ENCODE measurements at places on chromosomes 4 and X.

GRCh38 chr4:174689618-174690017 is 139.4 kb downstream of the GLRA3 start:
- DNase-seq = no peak

GRCh38 chrX:55167901-55168300 is 52.2 kb upstream of the PAGE5 start:
- DNase-seq = no peak

DNA sequence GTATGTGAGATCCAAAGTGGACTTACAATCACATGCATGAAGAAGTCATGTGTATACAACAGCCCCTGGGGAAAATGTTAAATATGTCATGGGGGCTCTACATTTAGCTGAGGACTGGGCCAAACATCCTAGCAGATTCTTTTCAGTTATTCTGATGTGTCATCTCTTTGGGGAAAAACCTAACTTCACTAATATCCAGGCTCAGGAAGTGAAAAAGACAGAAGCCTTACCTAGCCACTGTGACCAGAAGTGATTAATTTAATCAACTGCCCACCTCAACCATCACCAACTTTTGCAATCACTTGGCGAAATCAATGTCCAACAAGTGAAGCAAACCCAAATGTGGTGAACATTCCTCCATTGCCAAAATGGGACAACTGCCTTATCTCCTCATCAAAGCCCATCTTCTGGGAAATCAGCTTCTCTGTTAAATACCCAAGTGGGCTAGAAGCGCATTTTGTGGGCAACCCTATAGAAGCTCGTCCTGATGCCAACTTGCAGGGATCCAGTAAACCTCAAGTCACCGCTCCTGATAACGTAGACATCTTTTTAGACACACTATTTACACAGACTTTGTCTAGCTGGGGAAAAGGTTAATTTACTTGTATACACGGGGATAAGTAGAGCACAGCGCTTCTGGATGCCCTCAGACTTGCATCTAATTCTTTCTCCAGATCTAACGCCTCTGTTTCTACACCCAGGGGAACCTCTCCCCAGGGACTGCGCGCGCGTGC is 1.4 kb upstream of the HHIP start:
- no peak for DNase-seq

DNA sequence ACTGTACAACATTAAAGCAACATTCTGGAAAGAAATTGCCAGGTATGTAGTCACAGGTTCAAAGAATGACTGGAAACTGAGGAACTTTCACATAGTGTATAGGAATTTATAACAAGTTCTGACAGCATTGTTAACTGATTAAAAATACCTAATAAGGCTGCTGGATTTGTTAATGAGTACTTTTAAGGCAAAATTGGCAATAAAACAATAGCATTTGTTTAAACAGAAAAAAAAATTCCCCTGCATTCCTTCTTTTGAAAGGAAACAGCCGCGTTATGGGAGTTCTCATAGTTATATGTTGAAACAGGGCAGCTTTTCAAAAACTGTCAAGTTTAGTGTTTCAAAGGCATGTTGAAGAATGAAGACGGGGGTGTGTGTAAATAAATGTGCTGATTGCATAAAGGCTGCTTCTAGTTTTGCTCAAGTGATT is 282.5 kb upstream of the FAT1 start:
- no peak for DNase-seq

DNA sequence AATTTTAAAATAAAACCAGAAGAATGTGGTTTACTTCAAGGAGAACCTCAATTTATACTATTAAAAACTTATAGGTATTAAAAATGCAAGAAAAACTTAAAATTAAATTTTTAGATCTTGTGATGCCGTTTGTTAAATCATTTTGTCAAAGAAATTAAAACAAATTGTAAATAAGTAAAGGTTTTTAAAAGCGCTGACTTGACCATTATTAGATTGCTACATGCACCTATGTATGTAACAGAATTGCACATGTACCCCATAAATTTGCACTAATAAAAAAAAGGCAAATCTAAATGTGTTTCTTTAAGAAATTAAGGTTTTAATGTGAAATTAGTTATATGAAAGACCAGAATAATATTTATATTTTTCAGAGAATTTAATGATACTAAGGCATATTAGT is 156.1 kb downstream of the LARP7 start:
- no peak for DNase-seq

DNA sequence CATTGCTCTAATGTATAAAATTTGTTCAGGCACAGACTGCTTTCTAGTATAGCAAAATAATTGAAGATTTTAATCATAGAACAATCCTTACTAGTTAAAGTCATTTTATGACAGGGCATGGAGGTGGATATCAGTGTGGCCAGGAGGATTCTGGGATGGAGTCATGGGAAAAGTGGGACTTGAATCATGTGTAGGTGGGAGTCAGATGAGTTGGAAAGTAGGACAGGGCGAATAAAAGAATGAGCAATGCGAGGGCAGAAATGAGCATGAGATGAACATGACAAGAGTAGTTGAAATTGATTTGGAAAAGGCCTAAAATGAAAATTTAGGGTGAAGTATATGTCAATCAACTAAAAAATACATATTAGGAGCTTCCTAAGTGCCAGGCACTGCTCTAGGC is 7.2 kb upstream of the SDAD1 start:
- no peak for DNase-seq

DNA sequence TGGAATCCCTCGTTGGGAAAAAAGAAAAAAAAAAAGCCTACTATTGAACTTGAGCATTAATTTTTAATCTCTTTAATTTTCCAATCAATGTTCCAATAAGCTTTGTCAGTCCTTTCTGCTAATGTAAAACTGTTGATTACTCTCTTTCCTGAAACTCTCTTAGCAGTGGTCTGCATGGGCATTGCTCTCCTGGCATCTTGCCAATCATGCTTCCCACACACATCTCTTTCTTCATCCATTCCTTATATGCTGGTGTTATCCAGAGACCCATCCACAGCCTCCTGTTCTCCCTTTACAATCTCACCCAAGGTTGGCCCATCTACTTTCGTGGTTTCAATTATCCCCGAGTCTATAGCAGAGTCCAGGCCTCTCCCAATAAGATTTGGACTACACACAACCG is 31.8 kb upstream of the KCNE5 start:
- no peak for DNase-seq

DNA sequence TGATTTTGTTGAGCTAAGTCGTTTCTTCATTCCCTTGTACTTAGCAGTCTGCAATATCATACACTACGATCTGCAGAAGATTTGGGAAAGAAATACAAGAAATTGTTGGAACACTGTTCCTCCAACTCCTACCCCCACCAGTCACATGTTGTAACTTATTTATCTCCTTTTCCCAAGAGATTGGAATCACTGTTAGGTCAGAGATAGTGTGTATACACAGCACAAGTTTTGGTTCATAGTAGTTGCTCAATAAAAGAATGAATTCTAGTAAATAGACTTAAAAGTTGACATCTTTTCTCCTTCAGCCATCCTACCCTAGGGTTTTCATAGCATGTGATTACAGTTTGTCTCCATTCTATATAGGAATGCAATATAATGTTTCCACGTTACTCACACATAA is 68.8 kb downstream of the ARFIP1 start:
- no peak for DNase-seq

DNA sequence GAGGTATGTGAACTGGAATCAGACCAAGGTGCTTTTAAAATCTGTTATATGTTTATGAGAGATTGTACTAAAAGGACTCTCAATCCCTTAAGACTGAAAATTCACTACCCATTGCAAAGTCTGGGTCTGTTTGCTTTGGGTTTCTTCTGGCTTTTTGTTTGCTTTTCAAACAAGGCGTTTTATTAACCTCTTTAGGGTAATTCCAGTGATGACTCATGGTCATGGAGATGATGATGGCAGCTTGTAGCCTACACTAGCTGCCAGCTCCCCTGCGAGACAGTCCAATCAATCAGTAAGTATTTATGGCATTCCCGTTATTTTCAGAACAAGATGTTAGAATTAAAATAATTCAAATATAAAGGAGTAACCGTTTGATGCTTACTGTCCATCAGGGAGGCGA is 643.8 kb upstream of the FTHL17 start:
- DNase-seq = no peak

DNA sequence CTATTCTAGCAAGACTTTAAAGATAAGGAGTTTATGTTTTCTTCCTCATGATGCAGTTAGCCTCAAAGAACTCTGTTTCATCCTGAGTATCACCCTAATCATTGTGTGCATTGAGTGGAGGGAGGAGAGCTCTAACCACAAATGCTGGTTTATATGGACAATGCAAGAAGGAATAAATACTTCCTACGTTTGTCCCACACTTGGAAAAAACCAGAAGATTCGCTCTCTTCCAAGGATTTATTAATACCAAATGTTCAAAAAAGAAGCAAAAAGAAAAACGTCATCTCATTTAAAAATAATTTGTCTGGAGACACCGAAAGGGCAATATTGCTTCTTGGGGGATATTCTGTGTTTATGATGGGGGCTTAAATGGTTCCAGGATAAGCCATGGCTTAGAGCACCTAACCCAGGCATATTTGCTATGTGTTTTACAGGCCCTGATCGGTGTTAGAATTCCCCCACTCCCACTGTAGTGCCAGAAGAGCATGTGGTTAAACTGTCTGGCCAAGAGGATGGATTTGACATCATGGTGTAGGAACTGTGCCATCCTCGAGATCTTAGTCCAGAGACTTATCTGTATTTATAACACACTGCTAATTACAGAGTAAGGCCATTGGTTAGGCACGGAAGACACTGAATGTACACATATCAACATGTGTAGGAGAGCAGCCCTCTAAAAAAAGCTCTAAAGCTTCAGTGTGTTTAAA is 227.2 kb downstream of the ANK2 start:
- DNase-seq = no peak

DNA sequence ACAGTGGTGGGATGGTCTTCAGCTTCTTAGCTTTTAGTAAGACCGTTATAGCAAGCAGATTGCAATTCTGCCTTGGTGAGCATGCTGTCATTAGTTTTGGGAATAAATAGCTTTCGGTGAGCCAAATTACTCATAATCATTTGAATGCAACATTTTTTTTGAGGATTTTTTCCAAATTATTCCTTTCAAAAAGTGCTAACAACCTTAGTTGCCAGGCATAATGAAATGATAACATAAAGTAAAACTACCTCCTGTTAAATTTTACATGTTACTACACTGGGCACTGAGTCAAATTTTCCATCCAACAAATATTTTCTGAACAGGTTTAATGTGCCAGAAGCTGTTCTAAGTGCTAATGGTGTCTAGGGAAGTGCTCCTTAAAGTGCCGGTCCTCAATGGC is 15.8 kb upstream of the NPFFR2 start:
- no peak for DNase-seq

GRCh38 chrX:54479136-54480111 is 16.6 kb downstream of the FGD1 start:
- DNase-seq = no peak

GRCh38 chr4:125826801-125827695 is 512.3 kb downstream of the FAT4 start:
- no peak for DNase-seq

GRCh38 chr4:149065753-149066152 is 623.5 kb upstream of the NR3C2 start:
- DNase-seq = no peak

DNA sequence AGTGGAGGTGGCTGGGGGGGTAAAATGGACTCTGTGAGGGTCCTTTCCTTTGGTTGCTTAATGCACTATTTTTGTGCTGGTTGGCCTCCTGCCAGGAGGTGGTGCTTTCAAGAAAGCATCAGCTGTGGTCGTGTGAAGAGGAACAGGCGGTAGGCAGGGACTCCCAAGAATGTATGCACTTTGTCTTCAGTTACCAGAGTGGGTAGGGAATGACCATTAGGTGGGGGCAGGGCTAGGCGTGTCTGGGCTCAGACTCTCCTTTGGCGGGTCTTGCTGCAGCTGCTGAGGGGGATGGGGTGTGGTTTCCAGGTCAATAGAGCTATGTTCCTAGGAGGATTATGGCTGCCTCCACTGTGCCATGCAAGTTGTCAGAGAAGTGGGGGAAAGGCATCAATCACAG is 509.0 kb downstream of the PCDH19 start:
- DNase-seq = no peak

DNA sequence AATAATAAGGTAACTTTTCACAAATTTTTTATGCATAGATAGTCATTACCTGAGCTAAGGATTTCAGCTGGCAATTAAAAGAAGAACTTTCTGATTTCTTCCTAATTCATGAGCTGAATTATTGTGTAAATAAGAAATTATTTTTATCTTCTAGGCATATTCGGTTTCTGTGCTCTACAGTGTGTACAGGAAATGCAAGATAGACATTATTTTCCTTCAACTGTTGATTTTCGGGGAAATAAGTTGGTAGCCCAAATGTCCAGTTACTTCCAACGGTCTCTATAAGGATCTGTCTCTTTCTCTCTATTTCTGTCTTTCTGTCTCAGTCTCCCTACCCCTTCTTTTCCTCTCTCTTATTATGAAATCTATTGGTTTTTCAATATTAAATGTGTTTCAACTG is 137.3 kb upstream of the CLNK start:
- no peak for DNase-seq

GRCh38 chrX:132833373-132833772 is 125.1 kb downstream of the HS6ST2 start:
- no peak for DNase-seq

GRCh38 chrX:29478336-29479069 is 736.9 kb upstream of the MAGEB2 start:
- DNase-seq = no peak

- DNase-seq = no peak
These were observed 1.3 kb upstream of the SEPSECS start for GRCh38 chr4:25161593-25161950.

GRCh38 chr4:33062155-33062806 is 2342.1 kb downstream of the PCDH7 start:
- DNase-seq = no peak

DNA sequence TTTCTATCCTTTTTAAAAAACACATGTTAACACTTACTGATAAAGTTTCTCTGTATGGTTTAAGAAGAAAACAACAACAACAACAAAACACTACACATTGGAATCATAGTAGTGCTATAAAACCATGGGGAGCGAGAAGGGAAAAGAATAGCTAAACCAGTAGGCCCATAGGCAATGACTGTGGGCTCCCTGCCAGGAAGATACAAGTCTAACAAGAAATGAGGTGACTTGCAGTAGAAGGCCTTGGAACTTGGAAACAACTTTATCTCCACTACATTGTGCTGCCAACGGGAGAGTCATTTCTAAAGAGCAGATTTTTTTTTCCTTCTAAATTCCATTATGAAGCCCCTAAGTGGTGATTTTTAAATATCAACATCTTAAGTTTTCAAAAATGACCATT is 78.0 kb downstream of the GPC4 start:
- DNase-seq = no peak

GRCh38 chrX:9746148-9746888 is 19.3 kb downstream of the GPR143 start:
- no peak for DNase-seq

DNA sequence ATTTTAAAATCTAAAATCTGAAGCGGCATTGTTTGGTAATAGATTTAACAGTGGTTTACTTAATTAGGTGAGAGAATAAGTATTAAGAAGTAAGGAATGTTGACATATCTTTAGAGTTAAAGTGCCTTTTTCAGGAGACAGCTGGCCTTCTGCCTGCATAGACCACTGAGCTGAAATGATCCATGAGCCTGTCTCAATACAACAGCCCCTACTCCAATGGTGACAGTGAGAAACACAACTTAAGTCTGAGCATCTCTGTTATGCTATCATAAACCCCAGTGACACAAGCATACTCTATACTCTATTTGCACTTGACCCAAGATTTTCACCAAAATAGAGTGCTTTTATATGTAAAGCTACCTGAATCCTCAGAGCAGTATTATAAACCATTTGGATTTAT is 137.9 kb downstream of the GRIA2 start:
- no peak for DNase-seq
